Activated CD4-positive, alpha-beta T cell treated with anti-CD3 and anti-CD28 coated beads, Interleukin-2, amount 10 ng/mL, durations not matched to agents 24 days and 14 days (primary cell): ENCODE measurements at places on chromosomes 2 and 18. TPM values are rescaled to one million over a fixed set of nuclear protein-coding genes. Genes with fewer than 3 reads are reported as not detected.

KYNU gene
- total RNA-seq: not detected in 2 replicates

- DNase-seq: no peak
Observed at GRCh38 chr2:3902131-3902530, 198.8 kb downstream of the DCDC2C start.

GRCh38 chr2:127090281-127091120 is 16.5 kb downstream of the BIN1 start:
- DNase-seq: no peak

OLA1 gene
- total RNA-seq: 164 and 167 TPM in 2 replicates

DNA sequence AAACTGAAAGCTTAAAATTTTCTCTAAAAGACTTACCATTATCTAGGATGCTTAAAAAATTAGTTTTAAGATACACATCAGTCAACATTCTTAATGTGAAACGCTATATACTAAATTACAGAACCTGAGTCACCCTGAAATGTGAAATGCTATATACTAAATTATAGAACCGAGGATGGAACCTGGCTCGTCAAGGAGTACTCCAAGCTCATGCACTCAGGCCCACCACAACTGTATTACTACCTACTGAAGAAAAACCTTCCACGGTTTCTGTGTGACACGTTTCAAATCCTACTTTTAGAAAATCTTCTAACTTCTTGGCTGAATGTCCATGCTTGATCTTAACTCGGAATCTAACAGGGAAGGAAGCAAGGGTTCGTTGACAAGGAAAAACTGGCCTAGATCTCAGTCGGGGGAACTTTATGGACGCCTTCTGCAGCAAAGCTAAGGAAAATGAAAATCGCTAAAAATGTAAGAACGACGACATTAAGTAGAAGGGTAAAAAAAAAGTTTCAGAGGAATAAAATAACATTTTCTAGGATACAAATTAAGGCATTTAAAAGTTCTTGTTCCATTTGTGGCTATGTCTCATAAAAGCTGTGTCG is 1.4 kb downstream of the PRKD3 start:
- no peak for DNase-seq

GRCh38 chr2:197915548-197916265 is 111.3 kb downstream of the PLCL1 start:
- no peak for DNase-seq

UPP2 gene
- not detected in 2 replicates for total RNA-seq

DNA sequence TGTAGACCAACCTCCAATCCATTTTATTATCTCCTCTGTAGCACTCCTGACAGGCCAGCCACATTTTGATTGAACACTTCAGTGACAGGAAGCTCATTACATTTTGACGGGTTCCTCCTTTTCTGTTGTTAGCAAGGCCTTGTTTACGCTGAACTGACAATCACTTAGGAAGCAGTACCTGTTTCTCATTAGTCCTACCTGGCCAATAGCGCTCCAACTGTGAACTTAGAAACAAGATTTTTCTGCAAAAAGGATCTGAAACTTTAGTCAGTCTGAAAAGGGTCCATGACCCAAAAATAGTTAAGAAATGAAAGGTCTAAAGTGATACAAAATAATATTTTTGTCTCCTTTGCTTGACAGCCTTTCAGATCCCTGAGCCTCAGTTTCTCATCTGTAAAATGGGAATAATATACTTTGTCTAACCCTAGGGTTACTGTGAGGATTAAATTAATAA is 119.6 kb upstream of the MSTN start:
- DNase-seq: no peak

DNA sequence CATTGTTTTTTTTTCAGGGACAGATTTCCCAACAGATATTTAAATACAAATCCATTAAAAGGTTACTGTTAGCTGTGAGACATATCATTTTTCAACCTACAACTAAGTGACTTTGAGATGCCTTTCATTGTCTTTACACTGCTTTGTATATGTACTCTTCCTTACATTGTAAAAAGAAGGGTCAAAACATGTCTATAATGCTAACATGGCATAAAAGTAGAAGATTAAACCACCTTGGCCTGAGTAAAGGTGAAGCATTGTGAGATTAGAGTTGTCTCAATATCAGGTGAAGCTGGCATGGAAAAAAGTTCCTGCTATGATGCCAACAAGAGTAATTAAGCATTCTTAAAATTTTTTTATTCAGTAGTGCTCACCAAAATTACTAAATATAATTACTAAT is 1508.5 kb upstream of the NXPH2 start:
- no peak for DNase-seq

CPLX4 gene
- not detected in 2 replicates for total RNA-seq

GPR35 gene
- total RNA-seq: 7.1 and 8.7 TPM in 2 replicates

- DNase-seq: peak; percentile 50
Observed at GRCh38 chr2:121418494-121419058, 112.1 kb upstream of the RNU4ATAC start.

DNA sequence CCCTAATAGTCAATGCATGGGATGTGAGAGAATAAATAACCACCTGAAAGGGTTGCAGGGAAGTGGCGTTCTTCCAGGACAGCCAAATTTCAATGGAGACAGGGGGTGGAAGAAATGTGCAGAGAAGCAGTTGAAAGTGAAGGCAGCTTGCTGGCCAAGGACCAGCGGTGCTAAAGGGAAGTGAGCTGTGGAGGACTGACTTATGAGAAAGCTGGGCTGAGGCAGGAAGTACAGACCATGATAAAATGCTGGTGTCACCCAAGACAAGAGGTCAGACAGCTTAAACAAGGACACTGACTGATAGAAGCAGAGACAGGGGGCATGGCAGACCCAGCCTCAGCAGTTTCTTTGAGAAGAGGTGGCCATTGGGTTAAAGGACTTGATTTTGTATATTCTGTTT is 106.7 kb downstream of the DTNB start:
- peak; percentile 65 for DNase-seq

LYPD6B gene
- total RNA-seq: not detected in 2 replicates

DNA sequence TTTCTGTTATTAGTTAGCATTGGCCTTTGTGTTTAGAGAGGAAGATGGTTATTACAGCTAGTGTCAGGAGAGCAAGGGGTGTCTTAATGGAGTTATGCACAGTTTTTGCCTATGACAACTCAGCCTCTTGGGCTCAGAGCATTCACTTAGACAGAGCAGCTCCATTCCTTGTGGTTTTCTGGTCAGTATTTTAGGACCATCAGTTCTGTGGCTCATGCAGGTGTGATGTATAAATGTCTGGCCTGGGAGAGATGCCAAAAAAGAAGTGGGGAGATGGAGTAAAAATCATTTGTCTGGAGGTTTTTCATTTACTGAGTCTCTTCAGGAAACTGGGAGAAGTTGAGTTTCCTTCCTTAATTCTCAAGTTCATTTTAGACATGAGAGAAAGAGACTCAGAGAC is 79.7 kb downstream of the PRKCE start:
- no peak for DNase-seq

- DNase-seq: no peak
Observed at GRCh38 chr2:192953116-192953515, 758.4 kb upstream of the TMEFF2 start.

DNA sequence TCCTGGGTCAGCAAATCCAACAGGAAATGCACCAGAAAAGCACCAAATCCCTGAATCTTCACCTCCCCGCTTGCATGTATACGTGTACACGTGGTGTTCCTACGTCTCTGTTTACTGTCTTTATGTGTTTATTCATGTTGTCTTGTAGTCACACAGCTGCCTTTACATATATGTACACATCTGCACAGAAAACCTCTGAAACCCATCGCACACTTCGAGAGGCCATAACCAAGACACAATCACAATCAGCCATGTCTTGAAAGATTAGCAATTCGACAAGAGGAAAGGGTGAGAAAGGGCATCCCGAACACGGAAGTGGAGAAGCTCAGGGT is 98.1 kb downstream of the PLB1 start:
- DNase-seq: no peak

DNA sequence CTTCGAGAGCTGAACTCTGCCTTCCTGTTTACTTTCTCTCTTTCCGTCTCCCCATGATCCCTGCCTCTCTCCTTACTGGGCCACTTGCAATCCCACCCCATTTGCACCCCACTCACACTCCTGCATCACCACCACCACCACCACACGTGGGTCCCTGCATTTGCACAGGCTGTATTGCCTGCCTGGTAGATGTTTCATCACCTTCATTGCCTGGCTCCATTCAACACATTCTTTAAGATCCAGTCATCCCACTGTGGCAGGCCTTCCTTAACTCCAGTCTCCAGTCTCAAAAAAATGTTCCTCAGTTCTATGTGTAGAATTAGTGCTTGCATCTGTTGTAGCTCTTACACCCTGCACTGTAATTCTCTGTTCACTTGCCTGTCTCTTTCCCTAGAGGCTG is 13.9 kb downstream of the NOSTRIN start:
- no peak for DNase-seq

CD207 gene
- not detected in 2 replicates for total RNA-seq

DNA sequence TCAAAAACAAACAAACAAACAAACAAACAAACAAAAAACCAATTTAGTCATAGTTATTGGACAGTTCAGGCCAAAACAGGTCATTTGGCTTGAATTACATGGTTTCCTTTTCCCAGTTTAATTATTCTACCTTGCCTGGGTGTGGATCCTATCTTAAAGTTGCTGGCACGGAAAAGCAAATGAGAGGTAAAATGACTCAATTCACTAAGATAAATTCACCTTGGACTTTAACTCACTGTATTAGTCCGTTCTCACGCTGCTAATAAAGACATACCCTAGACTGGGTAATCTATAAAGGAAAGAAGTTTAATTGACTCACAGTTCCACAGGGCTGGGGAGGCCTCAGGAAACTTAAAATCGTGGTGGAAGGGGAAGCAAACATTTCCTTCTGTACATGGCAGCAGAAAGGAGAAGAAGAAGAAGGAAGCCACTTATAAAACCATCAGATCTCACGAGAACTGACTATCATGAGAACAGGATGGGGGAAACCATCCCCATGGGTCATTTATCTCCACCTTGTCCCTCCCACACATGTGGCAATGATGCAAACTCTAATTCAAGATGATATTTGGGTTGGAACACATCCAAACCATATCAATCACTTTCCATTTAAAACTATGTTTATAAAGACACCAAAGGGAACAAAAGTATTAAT is 22.5 kb upstream of the TRAPPC8 start:
- no peak for DNase-seq

KCNS3 gene
- total RNA-seq: not detected in 2 replicates

AKAIN1 gene
- total RNA-seq: not detected in 2 replicates

ZNF892 gene
- total RNA-seq: 4.7 and 5.5 TPM in 2 replicates

AMER3 gene
- total RNA-seq: not detected in 2 replicates

- no peak for DNase-seq
Observed at GRCh38 chr2:129791712-129792111, 187.8 kb upstream of the RAB6C start.
